ENCODE measurements at places on chromosomes 16 and 17. TPM values are rescaled to one million over a fixed set of nuclear protein-coding genes. Genes with fewer than 3 reads are reported as not detected.

DNA sequence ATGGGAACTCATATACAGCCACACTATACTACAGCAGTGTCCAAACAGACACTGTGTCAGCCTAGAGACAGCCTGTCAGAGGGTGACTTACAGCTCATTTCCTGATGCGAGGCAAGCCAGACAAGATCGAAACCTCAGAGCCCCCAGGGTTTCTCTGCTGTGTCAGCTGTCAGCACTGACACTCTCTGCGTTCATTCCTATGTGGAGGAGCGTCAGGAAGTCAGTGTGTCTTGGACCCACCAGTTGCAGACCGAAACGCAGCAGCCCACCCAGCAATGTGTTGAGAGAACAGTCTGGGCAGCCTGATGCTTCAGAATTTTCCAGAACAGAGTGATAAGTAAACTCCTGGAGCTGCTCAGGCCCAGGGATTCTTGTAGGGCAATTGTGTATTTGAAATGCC is 20.6 kb upstream of the MAPT start:
- no peaks in the 10 kb centered on the region for H3K36me3 ChIP-seq
- peaks cover 23% of the 10 kb centered on the region for H3K27me3 ChIP-seq
- H3K27ac ChIP-seq: no peak overlapping the region

- H3K4me1 ChIP-seq: peaks cover 5% of the 10 kb centered on the region
- no peak for DNase-seq
- peak overlapping the region; percentile 75 for H3K27ac ChIP-seq
- no peaks in the 10 kb centered on the region for H3K27me3 ChIP-seq
Measured at GRCh38 chr16:77820340-77820739, 32.0 kb downstream of the VAT1L start.

- H3K4me1 ChIP-seq: no peaks in the 10 kb centered on the region
- H3K27me3 ChIP-seq: no peaks in the 10 kb centered on the region
- H3K36me3 ChIP-seq: peaks cover 80% of the 10 kb centered on the region
- no peak overlapping the region for H3K4me3 ChIP-seq
Measured at GRCh38 chr17:82599674-82600661, 48.3 kb downstream of the WDR45B start.

- no peak for DNase-seq
- no peaks in the 10 kb centered on the region for H3K4me1 ChIP-seq
- no peaks in the 10 kb centered on the region for H3K27me3 ChIP-seq
- no peak overlapping the region for H3K4me3 ChIP-seq
Measured at GRCh38 chr17:74317071-74317470, 9.0 kb upstream of the KIF19 start.

GRCh38 chr16:79571903-79572535 is 28.5 kb downstream of the MAF start:
- H3K27me3 ChIP-seq: peaks cover 81% of the 10 kb centered on the region
- no peak overlapping the region for H3K27ac ChIP-seq
- no peaks in the 10 kb centered on the region for H3K36me3 ChIP-seq
- peak; percentile 70 for DNase-seq
- H3K4me3 ChIP-seq: no peak overlapping the region
- peaks cover 8% of the 10 kb centered on the region for H3K4me1 ChIP-seq

DNA sequence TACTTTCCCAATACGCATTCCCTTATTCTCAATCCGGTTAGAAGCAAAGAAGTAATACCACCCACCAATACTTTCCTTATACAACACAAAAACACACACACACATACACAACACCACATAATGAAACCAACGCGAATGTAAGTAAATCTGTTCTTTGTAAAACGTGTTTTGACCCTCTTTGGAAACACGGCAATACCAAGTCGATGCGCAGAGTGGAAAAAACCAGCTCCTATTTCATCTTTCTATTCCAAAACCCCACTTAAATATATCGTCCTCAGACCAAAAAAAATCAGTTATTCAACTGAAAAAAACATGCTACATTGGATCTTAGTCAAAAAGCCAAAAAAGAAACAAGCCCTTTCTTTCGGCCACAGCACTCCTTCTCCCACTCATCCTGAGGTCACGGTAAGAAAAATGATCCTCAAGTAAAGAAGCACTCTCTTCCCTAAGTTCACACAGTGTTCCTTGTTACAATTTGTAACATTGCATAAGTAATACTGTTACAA is 31.0 kb upstream of the ARL4D start:
- no peaks in the 10 kb centered on the region for H3K4me1 ChIP-seq
- H3K4me3 ChIP-seq: peak overlapping the region; percentile 76
- H3K27ac ChIP-seq: peak overlapping the region; percentile 100

The CIBAR2 gene
- not detected for total RNA-seq

The MVP gene
- total RNA-seq: 1.6 TPM

Measured in endodermal cell (in vitro differentiated cells).